ENCODE measurements at places on chromosomes 7 and 10. TPM values are rescaled to one million over a fixed set of nuclear protein-coding genes. Genes with fewer than 3 reads are reported as not detected.

GRCh38 chr7:110432061-110432553 lies 658.8 kb upstream of the LRRN3 start:
- no peak for DNase-seq

DNA sequence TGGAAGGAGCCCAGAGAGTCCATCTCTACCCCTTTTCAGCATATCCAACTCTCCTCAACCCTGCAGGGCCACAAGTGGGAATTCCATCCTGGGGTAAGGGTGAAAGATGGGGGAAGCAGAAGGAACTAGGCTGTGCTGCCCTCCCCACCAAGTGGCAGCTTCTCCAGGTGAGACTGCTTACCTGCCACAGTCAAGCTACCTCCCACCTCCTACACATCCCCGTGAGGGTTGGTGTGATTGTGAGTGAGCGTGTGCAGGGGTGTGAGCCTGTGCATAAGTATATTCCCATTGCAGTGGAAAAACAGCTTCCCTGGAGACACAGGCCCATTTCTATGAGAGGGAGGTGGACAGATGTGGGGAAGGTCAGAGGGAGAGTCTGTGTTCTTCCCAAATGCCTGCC lies 376.6 kb downstream of the PLXNA4 start:
- no peak for DNase-seq

PIK3AP1 gene
- polyA plus RNA-seq = 1.4 TPM

DNA sequence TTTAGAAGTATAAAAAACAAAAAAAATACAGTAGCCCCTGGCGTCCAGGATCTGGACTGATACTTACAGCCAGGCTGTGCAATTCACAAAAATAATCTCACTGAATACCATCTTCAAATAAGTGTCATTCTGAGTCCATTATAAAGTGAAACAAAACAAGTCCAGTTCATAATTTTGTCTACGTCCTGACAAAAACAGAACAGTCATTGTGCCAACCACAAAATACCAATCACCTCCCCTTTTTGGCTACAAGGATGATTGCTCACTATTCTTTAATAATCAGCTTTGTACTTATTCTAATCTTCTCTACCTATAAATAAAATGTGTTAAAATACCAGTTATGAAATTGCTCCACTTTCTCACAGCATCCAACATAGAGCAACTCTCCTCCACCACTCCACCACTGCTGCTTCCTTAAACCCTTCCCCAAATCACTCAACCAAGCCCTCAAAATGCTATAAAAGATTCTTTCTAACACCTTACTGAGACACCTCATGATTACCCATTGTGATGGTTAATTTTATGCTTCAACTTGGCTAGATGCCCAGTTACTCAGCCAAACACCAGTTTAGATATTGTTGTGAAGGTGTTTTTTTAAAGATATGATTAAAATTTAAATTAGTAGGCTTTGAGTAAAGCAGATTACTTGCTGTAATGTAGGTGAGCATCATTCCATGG lies 479.8 kb upstream of the SEMA3A start:
- DNase-seq = no peak

PRLHR gene
- polyA plus RNA-seq = not detected

- DNase-seq = peak; percentile 81
These were observed at the start of gene STAMBPL1 for GRCh38 chr10:88879534-88880281. Gene STAMBPL1, plus strand, starts transcription at chr10:88880245. Its CDS starts 21,464 bp downstream, at chr10:88901709.

CHN2 gene
- polyA plus RNA-seq = 2.0 TPM

DNA sequence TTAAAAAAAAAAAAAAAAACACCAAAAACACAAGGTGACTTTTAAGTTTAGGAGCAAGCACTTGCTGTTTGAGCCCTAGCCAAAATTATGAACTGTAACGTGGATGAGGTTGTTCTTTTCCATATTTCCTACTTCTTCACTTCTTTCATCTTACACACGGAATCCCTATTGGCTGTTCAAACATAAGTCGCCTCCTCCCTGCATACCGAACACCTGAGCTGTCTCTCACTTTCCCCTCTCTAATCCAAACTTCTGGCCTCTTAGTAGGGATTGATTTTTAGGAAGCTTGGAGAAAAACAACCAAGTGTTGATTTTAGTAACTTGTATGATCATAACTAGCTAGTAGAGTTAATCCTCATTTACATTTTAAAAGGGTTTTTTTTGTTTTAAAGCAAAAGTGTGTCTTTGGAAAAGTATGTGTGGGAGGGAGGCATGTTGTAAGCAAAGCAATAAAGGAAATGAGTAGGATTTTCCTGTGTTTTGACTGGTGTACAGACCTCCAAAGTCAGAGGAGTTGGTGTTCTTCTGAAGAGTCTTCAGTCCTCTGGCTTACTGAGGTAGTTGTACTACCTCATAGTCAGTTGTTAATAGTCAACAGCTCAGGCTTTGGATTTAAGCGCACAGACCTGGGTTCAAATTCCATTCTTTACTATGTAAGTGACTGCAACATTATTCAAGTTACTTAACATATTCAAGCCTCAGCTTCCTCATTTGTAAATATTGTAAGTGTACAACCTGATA lies 39.3 kb downstream of the RABGEF1 start:
- no peak for DNase-seq

GRCh38 chr10:47283848-47284247 lies 16.1 kb upstream of the GDF10 start:
- DNase-seq = no peak

DNA sequence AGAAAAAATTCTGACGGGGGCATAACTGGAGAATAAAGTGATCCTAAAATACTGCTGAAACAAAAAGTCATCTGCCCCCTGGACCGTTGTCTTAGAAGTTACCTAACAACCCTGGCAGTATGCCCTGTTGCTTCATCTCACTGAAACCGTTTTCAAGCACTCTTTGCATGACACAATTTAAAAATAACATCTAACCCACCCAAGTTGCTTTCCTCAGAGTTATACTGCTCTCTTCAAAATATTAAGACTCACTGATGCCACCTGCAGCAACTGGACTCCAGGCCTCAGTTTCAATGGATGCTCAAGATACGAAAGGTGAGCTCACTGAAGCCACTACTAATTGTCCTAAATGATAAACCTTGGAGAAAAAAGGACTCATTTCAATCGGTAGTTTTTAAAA lies 57.4 kb downstream of the CDK6 start:
- no peak for DNase-seq

DNA sequence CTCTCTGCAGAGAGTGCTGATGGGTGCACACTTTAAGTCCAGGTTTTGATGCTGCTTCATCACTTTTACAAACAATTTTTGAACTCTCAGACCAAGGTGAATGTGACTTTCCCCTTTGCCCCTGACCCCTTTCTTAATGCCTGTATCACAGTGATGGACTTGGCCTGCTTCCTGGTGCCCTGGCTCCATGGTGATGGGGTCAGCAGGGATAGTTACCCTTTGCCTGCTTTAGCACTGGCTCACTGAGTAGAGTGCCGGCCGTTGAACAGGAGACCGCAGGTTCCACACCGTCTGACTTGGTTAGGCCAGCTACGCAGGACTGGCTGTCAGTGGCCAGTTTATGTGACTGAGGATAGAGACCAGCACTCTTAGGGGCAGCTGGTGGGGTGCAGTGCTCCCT lies 40.1 kb downstream of the LRGUK start:
- no peak for DNase-seq

DNA sequence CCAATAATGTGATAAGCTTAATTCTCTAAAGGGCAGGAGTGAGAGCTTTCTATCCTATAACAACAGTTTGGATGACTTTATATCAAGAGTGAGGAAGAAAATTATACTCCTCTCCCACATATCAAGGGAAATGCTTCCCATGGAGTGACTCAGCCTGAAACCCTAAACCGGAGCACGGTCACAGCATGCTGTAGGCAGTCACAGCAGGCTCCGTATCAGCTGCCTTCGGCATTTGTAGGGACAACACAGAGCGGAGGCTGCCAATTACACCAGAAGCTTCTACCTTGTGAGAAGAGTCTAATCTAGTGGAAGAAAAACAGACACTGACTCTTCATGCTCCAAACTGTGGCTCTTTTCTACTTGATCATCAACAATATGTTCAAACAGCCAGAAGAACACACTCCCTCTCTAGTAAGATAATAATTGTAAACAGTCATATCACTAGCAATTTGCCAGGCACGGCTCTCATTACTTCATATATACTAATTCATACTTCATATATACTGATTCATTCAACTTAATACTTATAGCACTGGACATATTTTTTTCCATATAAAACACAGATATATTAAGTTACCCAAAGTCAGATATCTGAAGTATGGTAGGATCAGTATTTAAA lies 65.9 kb downstream of the DGKB start:
- peak; percentile 63 for DNase-seq

DNA sequence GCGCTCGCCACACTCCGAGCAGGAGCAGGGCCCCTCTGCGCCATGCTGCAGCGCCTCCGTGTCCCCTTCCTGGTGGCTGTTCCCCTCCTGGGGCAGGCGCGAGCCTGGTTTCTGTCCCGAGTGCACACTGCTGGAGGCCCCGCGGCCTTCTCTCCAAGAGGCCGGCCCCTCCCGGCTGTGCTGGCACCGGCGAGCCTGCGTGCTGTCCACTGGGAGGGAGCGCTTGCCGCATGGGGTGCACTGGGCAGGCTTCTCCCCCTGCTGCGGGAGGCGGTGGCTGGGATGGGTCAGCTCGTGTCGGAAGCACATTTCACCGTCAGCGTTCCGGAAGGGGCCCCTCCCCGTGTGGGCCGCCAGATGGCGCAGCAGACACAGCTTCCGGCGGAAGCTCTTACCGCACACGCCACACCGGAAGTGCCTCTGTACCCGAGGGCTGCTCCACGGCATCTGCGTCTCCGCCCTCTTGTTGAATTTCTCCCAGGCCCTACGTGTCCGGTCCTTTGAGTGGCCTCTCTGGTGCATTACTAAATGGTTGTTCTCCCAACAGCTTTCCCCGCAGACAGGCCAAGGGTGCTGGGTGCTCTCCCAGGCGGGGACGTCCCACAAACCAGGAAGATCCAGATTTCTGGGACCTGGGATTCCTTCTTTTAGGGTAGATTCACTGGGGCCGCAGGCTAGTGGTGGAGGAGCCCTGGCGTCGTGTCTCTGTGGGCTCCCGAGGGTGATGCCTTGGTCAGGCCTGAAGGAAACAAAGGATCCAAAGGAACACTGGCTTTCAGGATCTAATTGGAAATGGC lies 18.7 kb downstream of the ZNF786 start:
- DNase-seq = peak; percentile 31

GRCh38 chr10:36903040-36903439 lies 222.4 kb upstream of the ANKRD30A start:
- no peak for DNase-seq

GRCh38 chr7:158973440-158973839 lies 117.1 kb downstream of the DYNC2I1 start:
- peak; percentile 80 for DNase-seq

DNA sequence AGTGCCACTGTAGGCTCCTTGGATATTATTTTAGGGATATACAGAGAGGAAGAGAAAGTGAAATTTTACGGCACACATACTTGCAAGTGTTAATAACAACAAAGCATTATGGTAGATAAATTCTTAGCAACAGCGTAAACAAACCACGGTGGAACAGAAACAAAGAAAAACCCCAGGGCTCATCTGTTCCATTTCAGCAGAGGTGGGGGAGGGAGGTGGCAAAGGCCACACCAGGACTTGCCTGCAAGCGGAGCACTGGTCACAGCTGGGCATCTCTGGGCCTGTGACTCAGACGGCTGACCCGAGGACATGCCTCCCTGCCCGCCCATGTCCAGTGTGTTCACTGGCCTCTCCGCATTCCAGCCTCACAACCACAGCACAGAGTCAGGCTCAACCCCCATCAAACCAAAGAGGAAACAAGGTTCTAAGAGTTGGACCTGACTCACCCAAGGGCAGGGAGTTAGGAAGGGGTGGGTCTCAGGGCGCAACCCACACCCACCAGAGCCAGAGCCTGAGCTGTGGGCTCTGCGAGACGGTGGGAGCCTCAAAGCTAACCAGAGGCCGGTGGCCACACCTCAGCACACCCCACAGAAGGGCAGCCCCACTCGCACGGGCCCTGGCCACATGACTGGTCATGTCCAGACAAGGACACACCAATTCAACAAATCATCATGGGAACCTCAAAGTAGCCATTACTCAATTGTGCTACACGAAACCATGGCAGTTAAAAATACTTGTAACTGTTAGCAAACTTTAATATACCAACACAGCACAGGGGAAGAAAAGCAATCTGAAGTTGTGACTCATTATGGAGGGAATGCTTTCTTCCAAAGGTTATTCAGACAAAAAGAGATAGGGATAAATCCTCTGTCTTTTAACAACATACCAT lies 10.7 kb downstream of the ESYT2 start:
- DNase-seq = peak; percentile 92

DNA sequence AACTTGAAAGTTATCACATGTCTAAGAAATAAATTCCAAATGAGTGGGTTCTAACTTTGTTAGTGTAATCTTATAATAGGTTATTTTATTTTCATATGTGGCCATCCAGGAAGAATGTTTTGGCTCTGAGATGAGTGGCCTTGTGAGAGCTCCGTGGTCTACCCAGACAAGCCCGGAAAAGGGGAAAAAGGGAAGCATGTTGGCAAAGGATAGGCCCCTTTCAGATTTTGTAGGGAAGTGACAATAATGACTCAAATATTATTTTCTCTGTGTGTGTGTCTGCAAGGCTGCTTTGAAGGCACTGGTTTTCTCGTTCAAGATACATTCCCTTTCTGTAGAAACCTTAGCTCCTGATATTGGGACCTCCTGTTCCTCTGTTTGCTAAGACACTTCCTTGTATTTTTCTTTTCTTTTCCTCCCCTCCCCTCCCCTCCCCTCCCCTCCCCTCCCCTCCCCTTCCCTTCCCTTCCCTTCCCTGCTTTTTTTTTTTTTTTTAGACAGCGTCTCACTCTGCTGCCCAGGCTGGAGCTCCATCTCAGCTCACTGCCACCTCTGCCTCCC lies 240.8 kb downstream of the LRMDA start:
- no peak for DNase-seq

DNA sequence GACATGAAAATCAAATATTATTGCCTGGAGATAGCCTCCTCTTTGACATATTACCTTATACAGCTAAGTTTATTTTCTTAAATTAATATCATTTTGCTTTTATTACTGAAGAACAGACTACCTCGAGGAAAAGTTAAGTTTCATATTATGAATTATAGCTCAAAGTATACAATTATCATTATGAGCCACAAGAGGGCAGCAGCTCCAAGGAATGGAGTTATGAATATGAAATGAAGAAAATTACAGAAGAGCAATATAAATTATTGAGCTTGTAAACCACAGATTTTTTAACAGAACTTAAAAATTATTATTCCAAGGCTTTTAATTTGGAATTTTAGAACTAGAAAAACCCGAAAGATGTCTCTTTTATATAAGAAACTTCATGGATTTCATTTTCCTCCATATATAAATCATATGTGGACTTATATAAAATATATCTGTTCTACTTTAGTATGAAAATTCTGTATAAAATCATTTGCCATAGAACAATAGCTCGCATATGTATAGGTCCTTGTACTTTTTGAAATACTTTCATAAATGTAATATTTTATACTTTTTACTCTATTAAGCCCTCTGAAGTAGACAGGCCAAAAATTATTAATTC lies 40.1 kb downstream of the IQUB start:
- DNase-seq = no peak

IGF2BP3 gene
- 0.02 TPM for polyA plus RNA-seq

GRCh38 chr7:70477036-70478010 lies 654.6 kb upstream of the GALNT17 start:
- no peak for DNase-seq

THSD7A gene
- polyA plus RNA-seq = 0.34 TPM

DNA sequence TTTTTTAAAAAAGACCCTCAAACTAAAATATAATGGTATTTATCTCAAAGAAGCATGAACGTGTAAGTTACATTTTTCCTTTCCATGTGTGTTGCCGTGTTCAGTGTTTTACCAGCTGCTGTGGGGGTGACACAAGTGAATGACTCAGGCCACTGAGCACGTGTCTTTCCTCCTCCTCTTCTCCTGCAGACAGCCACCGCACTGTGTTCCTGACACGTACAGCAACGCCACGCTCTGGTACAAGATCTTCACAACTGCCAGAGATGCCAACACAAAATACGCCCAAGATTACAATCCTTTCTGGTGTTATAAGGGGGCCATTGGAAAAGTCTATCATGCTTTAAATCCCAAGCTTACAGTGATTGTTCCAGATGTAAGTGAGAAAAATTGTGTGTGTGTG lies 29.7 kb downstream of the TMEM248 start:
- no peak for DNase-seq

All from right cardiac atrium (tissue), 5 donors.